ENCODE measurements at places on chromosomes 5 and 9.

DNA sequence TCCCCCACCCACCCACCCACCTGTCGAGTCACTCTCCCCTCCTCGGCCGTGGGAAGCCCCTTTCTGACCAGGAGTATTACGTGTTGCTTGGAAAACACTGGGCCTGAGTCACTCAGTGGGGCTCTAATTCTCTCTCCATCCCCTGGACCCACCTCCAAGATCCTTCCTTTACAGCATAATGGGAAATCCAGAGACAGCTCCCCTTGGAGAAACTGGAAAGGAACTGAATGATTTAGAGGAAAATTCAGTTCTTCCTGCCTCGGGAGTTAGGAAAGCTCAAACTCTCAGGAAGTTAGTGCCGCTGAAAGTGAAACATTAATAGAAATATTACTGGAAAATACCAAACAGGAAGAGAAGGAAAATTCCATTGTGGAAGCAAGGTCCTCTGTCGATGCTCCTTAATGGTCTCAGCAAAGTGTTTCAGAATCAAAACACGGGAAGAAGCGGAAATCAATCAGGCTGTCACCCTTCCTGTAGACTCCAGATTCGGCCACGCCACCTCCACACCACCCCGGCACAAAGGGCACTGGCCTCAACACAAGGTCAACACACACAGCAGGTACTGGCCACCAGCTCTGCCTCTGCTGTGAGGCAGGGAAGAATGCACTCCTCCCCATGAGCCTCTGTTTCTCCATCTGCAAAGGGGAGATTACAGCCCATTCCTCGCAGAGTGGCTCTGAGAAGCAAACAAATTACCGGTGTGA is 9.6 kb downstream of the SHB start:
- no peak for DNase-seq

DNA sequence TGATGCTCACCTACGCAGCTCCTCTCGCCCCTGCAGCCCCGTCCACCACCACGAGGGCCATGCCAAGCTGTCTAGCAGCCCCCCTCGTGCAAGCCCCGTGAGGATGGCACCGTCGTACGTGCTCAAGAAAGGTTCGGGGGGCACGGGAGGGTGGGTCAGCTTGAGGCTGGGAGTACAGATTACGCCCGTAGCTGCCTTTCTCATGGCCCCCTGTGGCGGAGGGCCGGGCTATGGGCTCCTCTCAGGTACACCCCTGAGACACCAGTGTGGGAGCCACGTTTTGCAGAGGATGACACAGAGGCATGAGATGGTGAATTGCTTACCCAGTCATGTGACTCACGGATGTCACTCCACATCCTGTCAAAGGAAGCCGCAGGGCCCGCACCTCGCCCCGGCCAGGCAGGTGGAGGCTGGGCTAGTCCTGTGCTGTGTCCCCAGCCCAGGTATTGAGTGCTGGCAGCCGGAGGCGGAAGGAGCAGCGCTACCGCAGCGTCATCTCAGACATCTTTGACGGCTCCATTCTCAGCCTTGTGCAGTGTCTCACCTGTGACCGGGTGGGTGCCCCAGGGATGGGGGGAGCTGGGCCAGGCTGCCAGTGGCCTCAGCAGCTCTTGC is 33.7 kb downstream of the USP20 start:
- DNase-seq, result peak; percentile 79

DNA sequence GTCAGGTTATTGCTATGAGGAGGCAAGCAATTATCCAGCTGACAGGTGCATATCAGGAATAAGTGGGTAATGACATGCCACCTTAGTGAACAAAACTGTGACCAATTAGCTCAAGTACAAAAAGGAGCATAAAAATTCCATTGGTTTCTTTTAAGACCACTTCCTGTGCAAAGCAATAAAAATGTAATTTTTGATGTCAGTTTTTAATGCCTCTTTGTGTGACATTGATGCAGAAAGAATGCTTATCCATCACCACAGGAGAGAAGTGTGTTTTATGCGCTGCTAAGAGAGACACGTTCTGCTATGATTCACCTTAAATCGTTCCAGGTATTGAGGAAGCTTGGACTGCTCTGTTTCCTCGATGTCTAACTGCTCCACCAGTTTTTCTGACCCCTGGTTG is 96.7 kb downstream of the MRPS27 start:
- DNase-seq, result no peak

GRCh38 chr9:35844628-35845270 is 15.7 kb downstream of the TMEM8B start:
- no peak for DNase-seq

GRCh38 chr5:16497546-16497945 is 31.9 kb upstream of the ZNF622 start:
- DNase-seq, result no peak

DNA sequence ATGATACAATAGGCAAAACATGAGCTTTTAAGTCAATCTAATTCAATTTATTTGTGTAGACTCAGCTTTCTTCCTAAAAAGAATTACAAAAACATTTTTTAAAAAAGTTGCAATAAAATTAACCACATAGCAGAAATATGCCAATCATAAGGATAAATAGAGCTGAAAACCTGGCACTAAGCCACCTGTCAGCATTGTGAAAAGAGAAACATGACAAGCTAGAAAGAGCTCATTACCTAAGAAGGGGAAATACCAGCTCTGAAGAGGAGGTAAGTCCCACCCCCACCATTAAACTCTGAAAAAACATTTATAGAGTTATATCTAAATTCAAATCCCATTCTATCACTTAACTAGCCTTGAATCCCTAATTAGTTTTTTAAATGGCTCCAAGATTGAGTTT is 372.9 kb downstream of the OSTF1 start:
- no peak for DNase-seq

DNA sequence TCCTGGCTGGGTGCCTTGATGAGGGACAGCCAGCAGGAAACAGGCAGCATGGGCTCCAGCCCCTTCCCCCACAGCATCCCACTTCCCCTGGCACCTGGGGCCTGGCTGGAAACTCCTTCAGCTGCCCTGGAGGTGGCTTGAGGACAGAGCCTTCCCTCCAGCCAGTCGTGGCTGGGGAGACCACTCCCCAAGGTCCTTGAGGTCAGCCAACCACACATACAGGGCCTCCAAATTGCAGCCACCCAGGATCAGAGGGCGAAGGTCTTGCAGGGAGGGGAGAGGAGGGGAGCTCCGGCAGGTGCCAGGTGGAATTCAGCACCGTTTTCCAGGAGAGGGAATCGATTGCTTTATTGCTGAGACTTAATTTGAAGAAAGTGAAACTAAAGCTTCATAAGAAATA is 280.4 kb downstream of the PBX3 start:
- no peak for DNase-seq

DNA sequence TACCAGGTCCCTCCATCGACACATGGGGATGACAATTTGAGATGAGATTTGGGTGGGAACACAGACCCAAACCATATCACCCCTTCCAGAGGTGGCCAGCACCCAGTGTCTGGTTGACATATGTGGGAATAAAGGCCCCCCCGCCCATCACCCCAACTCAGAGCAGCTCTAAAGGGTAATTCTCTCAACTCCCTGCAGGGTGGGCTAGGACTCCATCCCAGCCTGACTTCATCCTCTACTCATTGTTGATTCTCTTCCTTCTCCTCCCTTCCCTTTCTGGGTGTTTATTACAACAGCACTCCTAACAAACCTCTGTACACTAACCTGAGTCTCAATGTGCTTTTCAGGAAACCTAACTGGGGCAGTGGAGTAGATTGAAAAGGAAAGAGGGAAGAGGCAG is 339.9 kb downstream of the ACTL7B start:
- DNase-seq, result no peak

GRCh38 chr9:34463098-34463900 is 4.7 kb downstream of the DNAI1 start:
- no peak for DNase-seq

- DNase-seq, result no peak
Measured at GRCh38 chr5:56480705-56481427, 247.7 kb upstream of the ANKRD55 start.

DNA sequence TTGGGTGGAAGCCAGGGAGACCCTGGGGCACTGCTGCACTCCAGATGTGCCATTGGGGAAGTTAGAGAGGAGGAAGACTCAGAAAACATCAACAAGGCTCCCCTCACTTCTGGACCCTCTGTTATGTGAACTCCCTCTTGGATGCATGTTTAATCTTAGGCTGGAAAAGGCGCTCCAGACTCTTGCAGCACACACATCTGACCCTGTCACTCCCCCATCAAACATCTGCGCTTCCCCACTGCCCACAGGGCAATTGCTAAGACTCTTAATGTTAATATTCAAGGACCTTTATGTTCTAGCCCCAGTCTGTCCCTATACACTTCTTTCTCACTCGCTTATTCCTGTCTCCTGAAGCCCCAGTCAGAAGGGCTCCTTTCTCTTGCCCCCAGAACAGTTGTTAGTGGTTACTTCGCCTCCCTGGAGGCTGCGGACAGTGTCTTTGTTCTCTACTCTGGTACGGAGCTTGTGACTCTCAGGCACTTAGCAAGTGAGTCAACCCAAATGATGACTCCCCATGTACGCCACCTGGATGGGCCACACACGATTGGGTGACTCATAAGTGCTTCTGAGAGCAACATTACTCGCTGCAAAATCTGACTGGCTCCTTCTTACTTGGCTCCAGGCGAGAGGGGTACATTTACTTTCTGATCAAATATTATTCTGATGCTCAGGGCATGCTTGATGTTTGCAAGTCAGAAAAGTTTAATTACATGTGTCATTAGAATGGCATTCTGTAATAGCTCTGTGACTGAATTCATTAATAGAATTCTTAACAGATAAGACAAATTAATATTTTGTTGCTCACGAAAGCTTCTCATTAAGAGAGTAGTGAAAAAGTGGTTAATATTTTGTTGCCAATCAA is 193.6 kb downstream of the HSPA4 start:
- DNase-seq, result no peak

GRCh38 chr5:91269198-91269597 is 113.9 kb downstream of the ARRDC3 start:
- DNase-seq, result no peak

GRCh38 chr9:124617477-124618141 is 110.4 kb upstream of the NR5A1 start:
- DNase-seq, result peak; percentile 61

DNA sequence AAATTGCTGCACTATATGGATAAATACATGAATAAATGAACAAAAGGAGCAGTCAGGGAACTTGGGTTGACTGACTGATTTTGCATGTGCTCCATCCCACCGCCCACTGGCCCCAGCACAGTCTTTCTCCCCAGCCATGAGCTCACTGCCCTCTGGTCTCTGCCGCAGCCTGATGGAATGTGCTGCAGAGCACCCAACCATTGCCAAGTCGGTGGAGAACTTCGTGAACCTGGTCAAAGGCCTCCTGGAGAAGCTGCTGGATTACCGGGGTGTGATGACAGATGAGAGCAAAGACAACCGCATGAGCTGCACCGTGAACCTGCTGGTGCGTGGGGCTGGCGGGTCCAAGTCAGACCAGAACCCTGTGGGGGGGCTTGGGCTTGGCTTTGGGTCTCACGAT is 53.9 kb upstream of the INSYN2B start:
- no peak for DNase-seq

- DNase-seq, result no peak
Measured at GRCh38 chr5:157574456-157575380, 857 bp downstream of the ADAM19 start.

GRCh38 chr5:40781843-40782409 is 16.2 kb downstream of the PRKAA1 start:
- DNase-seq, result no peak

DNA sequence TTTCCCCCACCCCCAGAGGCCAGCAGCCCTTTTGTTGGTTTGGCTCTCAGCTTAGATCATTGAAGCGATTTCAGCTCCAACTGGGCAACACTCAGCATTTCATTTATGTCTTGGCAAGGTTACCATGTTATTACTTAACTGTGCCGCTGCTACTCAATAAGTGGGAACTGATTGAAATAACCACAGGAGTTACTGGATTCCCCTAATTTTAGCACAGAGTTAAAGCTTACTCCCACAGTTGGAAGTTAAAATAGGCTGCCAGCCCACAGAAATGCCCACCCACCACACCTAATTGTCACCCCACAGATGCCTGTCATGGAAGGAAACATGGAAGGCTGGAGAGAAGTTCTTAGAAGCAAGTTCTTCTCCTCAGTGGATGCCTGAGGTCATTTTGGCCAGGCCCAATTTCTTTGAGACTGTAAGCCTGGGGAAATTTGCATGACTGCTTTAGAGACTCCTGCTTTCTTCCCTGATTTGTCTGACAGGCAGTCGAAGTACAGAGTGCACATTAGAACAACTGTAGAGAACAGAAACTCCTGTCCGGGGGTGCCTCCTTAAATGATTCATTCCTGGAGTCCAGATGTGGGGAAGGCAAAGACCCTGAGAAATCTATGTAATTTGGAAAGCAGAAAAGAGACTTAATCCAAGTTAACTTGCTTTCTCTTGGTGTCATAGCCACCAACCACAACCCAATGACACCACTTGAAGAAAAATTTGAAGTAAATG is 370.0 kb downstream of the ZSWIM6 start:
- no peak for DNase-seq
